Right cardiac atrium (tissue), 5 donors: ENCODE measurements at places on chromosomes 3 and 15. TPM values are rescaled to one million over a fixed set of nuclear protein-coding genes. Genes with fewer than 3 reads are reported as not detected.

- no peak for DNase-seq
These were observed 83.6 kb downstream of the RAP2B start for GRCh38 chr3:153245661-153246060.

- no peak for DNase-seq
These were observed 23.5 kb downstream of the CIAO2A start for GRCh38 chr15:64070106-64070505.

DNA sequence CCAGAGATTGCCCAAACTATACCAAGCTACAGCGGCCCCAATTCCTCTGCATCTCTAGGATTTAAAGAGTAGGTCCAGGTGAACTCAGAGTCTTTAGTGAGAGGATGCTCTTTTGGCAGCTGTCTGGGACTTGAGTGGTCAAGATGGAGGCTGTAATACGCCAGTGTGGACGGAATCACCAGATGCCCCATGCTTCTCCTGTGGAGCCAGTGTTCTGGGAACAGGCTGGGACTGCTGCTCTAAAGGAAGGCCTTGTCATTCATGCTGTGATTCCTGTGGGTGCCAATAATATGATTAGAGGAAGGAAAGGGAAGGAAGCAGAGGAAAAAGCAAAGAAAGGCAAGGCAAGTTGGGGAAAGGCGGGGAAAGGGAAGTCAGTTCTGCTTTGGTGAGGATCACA, 17.4 kb upstream of the NOX5 start:
- DNase-seq, result no peak

The COL6A6 gene
- 3.6 TPM for total RNA-seq

The MFSD1 gene
- 36.0 TPM for total RNA-seq

The FAM81A gene
- total RNA-seq, result 4.1 TPM

The SPTSSB gene
- total RNA-seq, result not detected

The CPN2 gene
- not detected for total RNA-seq

DNA sequence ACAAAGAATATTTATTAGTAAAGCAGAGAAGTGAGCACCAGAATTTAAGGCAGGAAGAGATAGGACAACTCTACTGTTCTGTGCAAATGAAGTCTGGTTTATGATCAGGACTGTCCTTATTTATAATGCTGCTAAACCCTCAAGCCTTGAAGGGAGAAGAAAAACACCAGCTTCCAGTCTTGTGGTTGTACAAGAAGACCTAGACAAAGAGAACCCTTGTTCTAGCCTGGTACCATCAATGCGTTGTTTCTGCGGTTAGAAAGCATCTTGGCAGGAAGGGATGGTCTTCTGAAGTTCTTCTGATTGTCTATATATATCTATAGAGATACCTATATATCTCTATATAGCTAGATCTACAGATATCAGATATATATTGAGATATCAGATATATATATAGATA, 33.8 kb downstream of the PDCD10 start:
- no peak for DNase-seq

DNA sequence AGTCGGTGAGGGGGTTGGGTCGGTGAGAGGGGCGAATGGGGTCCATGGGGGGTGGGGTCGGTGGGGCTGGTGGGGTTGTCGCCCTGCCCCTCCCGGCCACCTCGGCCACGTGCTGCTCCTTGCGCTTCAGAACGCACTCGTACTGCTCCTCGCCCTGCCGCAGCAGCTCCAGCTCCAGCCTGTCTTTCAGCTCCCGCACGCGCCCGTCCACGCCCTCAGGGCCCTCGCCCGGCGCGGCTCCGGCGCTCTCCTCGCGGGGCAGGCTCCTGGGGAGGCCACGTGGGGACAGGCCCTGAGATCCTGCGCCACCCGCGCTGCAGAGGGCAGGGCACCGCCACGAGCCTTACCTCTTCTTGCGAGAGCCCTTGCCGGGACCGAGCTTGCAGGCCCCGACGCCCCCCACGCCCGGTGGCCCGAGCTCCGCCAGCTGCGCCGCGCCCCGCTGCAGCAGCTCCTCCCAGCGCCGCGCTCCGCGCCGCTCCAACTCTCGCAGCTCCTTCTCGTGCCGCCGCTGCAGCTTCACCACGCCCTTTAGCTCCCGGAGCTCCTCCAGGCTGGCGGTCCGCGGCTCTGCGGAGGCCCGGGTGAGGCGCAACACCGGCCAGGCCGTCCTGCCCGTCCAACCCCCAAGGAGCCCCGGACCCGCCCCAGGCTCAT, 8.2 kb upstream of the ANKRD63 start:
- DNase-seq, result peak; percentile 81

DNA sequence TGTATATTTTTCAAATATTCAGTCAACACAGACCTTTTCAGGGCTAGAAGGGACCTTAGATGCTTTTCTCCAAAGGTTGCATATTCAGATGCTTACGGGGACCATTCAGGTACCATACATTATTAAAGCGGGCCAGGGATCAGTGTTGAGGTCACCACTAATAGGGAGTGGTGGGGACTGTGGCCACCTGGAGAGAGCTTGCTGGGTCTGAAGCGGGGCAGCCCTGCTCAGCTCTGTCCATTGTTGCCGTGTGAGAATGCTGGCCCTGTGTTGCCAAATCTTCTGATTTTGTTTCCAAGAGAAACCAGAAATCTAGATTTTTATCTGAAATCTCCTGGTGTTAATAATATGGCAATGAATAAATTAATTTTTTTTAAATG, 23.7 kb downstream of the ABHD2 start:
- DNase-seq, result no peak

- DNase-seq, result no peak
These were observed 304.5 kb upstream of the GPR149 start for GRCh38 chr3:154734468-154734867.

The NKTR gene
- total RNA-seq, result 35.8 TPM

GRCh38 chr3:36989568-36989967, 3.4 kb downstream of the EPM2AIP1 start:
- DNase-seq, result no peak

- DNase-seq, result no peak
These were observed 171.1 kb upstream of the ICE2 start for GRCh38 chr15:60649845-60650548.

DNA sequence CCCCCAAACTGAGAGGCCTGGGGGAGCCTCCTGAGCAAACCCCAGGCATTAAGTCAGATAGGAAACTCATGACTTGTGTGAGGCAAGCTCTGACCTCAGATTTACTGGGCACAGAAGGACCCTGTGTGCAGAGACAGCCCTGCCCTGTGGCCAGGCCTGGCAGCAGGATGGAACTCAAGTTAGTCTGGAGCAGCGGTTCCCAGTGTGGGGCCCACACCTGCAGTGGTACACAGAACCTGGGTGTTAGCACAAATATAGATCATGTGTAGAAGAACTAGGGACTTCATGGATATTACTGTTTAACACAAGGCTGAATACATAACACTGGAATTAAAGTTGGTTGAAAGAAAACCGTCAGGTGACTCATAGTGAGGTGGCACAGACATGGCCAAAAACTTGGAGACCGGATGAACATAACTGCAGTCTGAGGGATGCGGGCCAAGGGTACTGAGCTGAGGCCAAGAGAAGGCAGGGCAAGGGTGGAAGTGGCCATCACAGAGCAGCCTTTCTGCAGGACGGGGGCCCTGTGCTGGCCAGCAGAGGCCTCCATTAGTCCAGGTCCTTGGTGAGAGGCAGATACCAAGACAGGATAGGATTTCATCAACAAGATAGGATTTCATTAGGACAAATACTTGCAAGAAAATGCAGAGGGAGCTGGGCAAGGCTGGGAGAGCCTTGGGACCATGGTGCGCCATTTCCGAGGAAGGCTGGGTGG, 40.9 kb downstream of the IRAK2 start:
- DNase-seq, result no peak

The IL5RA gene
- 3.9 TPM for total RNA-seq

The CKMT1A gene
- total RNA-seq, result not detected
